ENCODE measurements at places on chromosomes 2 and 18.

GRCh38 chr2:215836881-215837280, 176.5 kb downstream of the MREG start:
- no peak for DNase-seq

DNA sequence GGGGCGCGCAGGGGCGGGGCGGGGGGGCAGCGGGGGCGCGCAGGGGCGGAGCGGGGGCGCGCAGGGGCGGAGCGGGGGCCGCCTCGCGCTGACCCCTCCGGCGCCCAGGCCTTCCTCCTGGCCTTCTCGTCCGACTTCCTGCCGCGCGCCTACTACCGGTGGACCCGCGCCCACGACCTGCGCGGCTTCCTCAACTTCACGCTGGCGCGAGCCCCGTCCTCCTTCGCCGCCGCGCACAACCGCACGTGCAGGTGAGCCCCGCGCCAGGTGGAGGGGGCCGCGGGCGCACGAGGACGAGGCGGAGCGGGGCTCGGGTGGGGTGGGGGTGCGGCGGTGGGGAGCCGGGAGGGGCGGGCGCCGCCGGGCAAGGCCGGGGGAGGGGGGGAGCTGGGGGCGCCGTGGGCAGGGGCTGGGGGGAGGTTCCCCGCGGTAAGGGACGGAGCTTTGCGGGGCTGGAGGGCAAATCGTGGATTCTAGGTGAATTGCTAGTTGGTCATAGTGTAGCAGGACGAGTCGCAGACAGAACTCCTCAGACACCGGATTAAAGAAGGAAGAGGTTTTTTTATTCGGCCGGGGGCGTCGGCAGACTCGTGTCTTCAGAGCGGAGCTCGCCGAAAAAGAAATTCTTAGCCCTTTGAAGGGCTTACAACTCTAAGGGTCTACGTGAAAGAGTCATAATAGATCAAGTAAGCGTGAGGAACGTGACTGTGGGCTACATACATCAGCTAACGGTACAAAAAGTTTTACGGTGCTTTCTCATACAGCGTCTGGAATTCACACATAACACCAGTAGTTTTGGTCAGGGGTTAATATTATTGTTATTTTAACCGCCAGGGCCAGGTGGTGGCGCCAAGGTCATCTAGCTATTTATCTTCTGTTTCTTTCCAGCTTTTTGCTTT, 29.9 kb downstream of the ANO7 start:
- DNase-seq, result no peak

DNA sequence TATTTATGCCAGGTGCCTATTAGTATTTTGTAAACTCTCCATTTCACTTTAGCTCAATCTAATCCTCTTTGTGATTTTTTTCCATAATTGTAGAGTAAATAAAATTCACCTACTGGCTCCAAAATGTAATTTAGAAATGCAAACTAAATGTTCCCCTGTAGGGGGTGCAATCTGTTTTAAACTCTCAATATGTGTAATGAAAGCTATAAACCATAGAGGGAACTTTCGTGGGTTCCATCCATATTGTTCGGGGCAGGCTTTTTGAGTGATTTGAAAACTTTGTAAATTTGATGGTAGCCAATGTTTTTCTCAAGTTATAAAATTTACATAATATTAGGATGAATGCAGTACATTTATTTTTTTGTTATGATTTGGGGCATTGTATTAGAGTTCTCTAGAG, 49.4 kb downstream of the TSPYL6 start:
- no peak for DNase-seq

DNA sequence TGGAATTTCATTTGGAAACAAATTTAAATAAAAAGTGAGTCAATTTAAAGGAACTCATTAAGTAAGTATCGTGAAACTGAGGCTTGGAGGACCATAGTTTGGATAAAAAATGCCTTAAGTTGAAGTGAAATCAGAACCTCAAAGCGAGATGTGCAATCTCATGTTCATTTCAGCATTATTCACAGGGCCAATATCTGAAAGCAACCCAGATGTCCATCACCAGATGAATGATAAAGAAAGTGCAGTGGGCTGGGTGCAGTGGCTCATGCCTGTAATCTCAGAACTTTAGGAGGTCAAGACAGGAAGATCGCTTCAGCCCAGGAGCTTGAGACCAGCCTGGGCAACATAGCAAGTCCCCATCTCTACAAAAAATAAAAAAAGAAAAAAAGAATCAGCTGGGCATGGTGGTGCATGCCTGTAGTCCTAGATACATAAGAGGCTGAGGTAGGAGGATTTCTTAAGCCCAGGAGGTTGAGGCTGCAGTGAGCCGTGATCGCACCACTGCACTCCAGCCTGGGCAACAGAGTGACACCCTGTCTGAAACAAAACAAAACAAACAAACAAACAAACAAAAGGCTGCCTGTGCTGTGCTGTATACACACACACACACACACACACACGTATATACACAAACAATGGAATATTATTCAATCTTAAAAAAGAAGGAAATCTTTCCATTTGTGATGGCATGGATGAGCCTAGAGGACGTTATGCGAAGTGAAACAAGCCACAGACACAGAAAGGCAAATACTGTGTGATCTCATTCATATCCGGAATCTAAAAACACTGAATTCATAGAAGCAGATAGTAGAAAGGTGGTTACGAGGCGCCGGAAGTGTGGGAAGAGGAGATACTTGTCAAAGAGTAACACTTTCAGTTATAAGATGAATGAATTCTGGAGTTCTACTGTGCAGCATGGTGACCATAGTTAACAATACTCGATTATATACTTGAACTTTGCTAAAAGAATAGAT, 14.5 kb downstream of the SH3RF3 start:
- peak; percentile 49 for DNase-seq

DNA sequence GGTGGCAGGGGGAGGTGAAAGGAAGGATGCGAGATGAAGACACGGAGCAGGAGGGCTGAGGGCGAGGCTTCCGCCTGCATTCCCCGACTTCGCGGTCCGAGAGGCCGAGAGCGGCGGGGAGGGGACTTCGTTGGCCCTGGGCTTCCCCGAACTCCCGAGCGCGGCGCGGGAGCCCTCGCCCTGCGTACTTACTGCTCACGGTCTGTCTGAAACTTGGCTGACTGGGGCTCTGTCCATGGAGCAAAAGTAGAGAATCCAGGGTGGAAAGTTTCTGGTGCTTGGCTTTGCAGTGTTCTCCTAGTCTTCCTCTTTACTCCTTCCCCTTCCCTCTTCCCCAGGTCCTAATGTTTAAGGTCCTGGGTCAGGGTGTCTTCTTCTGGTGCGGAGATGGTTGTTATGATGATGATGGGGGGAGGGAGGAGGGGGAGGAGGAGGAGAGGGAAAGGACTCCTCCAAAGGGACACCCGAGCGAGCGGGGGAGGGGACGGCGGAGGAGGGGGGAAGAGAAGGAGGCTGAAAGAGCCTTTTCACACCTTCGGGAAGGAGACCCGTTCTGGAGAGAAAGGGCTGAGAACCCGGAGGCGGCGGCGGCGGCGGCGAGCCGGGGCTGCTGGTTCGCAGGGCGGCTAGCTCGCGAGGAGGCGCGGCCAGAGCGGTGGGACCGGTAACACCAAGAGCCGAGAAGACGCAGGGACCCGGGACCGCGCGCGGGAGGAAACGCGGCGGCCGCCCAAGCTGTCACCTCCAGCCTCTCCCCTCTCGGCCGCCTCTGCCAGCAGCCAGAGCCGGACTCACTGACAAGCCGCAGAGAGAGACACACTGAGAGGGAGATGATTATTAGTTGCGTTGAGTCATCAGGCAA, at the start of gene SATB2:
SATB2 (minus strand) TSS at position 793 of the 862 bp plus-strand sequence. CDS start 1,902 bp downstream, outside the sequence.
- DNase-seq, result no peak

GRCh38 chr2:20125616-20126015, 74.2 kb upstream of the LAPTM4A start:
- no peak for DNase-seq

- no peak for DNase-seq
Measured at GRCh38 chr2:79972661-79973060, 331.9 kb downstream of the LRRTM1 start.

DNA sequence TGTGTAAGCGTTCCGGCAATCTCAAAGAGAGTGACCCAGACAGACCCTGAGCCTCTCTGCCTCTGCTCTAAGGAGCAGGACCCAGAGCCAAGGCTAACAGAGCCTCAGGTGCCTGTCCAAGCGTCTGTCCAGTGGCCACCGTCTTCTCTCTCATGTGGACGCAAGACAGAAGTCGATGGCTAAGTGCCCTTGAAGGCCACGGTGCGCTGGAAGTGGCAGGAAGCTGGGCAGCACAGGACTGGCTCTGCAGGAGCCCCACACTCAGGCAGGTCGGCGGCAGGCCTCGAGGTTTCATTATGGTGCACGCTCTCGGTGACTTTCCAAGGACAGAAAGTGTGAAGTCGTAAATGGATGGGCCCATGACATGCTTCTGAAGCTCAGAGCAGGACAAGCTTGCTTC, 49.1 kb downstream of the HDAC4 start:
- DNase-seq, result no peak

DNA sequence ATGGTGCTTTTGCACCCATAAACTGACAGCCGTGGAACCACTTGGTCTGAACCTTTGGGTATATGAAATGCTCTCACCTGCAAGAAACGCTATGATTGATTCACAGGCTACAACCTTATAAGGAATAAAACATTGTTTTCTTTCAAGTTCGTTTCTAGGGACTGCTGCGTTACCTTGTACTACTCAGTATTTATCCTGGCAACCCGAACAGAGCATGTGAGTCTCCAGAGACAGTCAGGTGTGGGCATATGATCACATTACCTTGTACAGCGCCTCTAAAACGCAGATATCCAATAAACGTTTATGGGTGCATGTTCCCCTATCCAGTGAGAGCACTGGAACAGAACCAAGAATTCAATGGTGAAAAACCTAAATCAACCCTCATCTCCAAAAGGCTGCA, 1.7 kb downstream of the CCBE1 start:
- no peak for DNase-seq

DNA sequence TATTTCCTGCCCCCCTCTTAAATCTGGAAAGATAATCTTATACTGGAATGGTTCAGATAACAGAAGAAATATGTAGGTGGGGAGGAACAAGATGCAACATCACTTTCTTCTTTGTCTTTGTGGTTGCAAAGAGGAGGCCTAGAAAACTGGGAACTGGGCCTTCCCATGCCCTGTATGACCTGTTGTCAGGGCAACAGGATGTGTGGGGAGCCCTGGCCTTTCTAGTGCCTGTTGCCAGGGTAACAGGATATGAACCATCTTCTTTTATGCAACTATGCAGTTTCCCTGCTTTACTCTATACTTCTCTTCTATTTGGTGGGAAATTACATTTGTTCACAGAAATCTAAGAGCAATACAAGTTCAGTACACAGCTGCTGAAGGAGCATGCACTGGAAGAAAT, 79.8 kb upstream of the PDE1A start:
- no peak for DNase-seq

DNA sequence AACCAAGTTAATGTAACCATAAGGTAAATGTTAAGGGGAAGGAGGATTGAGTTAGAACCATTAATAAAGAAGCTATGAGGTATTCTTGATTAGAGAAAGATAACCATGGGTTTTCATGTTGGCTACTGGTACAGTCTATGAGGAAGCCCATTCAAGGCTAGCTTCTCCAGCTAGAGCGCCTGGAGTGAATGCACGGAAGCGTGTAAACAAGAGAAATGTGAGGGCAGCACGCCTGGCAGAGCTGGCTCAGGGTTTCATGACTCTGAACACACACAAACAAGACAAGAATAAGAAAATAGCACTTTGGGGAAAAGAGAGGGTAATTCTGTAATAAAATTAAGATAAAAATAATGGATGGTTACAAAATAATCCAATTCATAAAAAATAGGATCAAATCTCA, 255.3 kb downstream of the PDE11A start:
- no peak for DNase-seq

DNA sequence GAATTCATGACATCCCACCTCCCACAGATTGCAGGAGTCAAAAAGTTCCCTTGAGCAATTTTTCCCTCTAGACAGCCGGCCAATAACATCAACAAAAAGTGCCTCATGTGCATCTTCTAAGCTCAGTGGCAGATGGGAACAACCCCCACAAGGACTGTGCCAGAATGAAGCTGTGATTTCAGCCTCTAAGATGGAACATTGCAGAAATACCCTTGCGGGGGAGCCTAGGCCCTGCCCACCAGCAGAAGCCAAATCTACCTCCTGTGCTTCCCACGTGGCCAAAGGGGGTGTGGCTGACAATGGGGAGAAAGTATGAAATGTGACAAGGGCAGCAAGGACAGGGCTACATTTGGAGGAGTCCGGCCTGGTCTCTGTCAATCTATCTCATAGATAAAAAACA, 482.3 kb downstream of the TGIF1 start:
- no peak for DNase-seq
